AG10803 (cell line): ENCODE measurements at places on chromosomes 4 and X.

DNA sequence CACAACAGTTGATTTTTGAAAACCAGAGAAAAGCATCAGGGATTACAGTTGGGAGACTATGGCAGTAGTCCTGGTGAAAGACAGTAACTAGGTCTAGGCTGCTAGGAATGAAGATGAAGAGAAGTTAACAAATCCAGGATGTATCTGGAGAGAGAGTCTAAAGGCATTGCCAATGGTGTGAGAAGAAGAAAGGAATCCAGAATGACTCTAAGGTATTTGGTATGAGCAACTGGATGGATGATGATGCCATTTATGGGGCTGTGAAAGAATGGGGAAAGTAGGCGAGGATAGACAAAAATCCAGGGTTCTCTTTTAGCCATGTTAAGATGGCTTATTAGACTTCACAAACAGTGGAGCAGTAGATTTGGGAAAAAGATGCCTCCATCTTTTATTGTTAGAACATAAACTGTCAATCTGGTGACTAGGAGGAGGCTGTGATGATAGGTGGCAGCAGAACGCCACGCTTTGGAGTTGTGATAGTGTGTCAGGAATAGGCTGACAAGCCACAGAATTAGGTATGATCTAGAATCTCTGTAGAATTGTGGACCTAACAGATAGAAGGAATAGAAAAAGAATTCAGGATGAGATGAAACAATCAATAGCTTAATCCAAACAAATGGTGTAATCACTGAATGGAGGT lies 27.3 kb upstream of the JADE1 start:
- peak; percentile 72 for DNase-seq

- no peak for DNase-seq
These were observed 196.1 kb upstream of the GYPA start for GRCh38 chr4:144336633-144337032.

GRCh38 chrX:137033774-137034507 lies at the start of gene GPR101:
GPR101 (minus strand) TSS chrX:137033995; CDS start chrX:137031674, 2,321 bp downstream.
- DNase-seq, result no peak

- peak; percentile 76 for DNase-seq
These were observed 317.8 kb upstream of the GALNT7 start for GRCh38 chr4:172850838-172851237.

DNA sequence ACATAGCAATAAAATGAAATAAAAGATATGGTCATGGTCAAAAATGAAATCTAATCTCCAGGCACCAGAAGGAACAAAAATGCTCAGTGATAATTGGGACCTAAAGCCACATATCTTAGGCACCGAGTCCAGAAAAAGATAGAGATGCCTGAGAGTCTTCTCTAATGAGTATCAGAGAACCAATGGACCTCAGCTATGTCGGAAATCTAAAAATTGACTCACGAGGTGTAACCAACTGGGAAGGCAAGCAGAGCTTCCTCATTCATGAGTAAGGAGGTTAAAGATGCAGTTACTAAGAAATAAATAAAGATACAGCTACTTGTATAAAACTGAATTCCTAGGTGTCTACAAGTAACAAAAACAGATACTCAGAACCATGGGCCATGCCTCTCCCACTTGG lies 72.1 kb downstream of the KLHL34 start:
- no peak for DNase-seq

DNA sequence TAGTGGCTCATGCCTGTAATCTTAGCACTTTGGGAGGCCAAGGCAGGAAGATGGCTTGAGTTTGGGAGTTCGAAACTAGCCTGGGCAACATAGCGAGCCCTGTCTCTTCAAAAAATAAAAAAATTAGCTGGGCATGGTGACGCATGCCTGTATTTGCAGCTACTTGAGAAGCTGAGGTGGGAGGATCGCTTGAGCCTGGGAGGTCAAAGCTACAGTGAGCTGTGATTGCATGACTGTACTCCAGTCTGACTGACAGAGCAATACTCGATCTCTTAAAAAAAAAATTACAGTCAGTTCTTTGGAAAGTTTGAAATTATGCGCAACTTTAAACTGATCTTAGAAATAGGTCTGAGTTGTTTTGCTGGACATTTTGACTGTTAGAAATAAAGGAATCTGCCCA lies 55.8 kb downstream of the DOCK11 start:
- DNase-seq, result no peak

GRCh38 chr4:150681063-150681462 lies 99.1 kb downstream of the MAB21L2 start:
- no peak for DNase-seq

GRCh38 chr4:76665153-76665552 lies 230.1 kb downstream of the SHROOM3 start:
- peak; percentile 69 for DNase-seq

- peak; percentile 23 for DNase-seq
These were observed 186.3 kb downstream of the SLC7A11 start for GRCh38 chr4:138055890-138056289.

DNA sequence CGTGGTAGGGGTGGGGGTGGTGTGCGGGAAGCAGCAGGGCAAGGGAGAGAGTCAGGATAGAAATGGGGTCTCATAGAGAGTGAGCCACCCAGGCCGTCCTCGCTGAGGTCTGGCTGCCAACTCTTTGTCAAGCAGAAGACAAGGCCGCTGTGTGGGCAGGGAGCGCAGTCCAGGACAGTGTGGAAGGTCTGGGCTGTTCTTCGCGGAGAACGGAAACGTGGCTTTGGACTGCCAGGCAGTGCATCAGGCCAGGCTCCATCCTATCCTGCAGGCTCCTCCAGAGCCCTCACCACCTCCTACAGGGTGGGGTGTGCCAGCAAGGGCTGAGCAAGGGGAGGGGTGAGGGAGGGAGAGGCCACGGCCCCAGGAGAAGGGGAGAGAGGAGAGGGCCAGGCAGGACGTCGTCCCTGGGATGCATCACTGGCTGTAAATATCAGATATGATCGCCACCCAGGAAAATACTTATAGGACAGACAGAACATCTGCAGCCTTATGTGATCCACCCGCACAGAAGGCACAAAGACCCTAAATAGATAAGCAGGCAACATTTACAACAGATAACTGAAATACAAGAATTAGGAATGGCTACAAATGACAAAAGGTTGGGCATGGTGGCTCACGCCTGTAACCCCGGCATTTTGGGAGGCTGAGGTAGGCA lies 85.3 kb downstream of the ABLIM2 start:
- DNase-seq, result no peak

- peak; percentile 90 for DNase-seq
These were observed 10.1 kb upstream of the BMP2K start for GRCh38 chr4:78766026-78766425.

DNA sequence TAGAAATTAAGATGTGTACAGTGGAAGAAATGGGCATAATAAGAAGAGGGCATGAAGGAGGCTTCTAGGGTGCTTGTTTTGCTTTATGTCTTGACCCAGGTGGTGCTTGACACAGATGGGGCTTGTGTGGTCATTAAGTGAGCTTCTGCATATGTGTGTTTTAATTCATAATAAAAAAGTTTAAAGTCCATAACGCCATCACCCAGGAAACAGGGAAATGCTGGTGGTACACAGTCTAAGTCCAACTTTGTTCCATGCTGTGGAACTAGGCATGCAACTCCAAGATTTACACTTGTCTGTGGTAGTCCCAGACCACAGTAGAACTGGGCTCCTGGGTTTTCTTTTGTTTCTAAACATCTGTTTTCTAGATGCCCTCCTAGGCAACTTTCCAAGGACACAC lies 511.9 kb downstream of the MID1IP1 start:
- DNase-seq, result no peak
